ENCODE measurements at places on chromosomes 1 and 21.
A peak's percentile ranks its signal among the peaks of the same experiment; 100 is the strongest.

- peak; percentile 63 for DNase-seq
Measured at GRCh38 chr21:44927587-44928461, 7.1 kb upstream of the ITGB2 start.

DNA sequence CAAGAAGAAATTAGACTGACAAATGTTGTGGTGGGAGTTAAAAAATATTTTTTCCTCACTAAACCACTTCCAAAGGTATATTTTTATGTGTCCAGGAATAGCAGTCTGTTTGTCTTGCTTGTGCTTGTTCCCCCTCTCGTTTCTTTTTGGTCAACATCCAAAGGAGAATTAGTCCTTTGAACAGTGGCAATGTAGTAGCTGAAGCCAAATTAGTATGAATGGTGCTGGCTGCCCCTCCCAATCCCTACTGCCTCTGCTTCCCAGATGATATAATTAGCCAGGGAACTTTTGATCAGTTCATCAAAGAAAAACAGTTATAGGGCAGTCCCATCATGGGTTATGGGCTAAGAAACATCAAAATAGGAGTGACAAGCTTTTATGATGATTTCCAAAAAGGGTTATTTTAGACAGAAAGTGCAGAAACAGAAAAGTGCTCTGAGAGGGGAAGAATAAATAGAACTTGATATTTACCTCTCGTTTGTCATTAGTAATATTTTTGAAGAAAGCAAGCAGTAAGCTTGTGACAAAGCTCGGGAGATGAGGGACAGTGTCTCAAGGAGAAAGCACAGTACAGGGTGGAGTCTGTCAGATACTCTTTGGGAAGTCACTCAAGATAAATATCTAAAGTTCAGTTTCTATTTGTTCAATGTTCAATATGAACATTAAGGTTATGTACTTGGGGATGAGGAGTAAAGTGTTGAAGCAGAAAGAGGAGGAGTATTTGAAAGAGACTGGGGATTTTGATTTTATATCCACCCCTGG lies 239.1 kb downstream of the HLX start:
- DNase-seq, result no peak

- no peak for DNase-seq
Measured at GRCh38 chr21:33244779-33245105, 15.0 kb downstream of the IFNAR2 start.

DNA sequence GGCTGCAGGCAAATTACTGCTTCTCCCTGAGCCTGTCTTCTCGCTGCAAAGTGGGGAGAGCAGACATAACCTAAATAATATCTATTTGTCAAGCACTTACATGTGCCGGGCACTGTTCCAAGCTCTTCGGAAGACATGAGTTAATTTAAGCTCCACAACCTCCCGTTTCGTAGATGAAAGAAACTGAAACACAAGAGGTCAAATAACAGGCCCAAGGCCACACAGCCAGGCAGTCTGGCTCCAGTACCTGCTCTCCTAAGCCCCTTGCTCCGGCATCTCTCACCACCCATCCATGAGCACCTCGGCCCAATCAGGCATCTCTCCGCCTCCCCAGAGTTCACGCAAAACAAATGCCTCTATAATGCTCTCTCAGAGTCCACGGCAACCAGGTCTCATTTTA lies 65.4 kb downstream of the TAS1R2 start:
- DNase-seq, result no peak

- DNase-seq, result no peak
Measured at GRCh38 chr1:178353524-178353923, 143.2 kb downstream of the CLEC20A start.

DNA sequence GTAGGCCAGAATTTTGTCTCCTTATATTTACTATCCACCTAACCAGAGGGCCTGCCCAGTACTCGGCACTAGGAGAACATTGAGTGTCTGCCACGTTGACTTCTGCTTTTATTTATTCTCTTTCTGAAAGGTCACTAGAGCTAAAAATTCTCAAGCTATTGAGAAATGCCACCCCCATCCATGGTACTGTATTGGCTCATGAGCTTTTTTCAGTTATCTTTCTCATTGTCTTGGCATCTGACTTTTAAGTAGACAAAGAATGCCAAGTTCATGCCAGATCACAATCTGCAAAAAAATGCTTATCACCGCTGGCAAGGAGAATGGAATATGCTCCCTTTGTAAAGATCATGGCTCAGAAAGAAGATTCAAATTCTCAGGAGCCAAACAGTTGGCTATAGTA lies 49.8 kb upstream of the MROH9 start:
- no peak for DNase-seq

GRCh38 chr1:198656500-198656932 lies 17.7 kb downstream of the PTPRC start:
- DNase-seq, result no peak

DNA sequence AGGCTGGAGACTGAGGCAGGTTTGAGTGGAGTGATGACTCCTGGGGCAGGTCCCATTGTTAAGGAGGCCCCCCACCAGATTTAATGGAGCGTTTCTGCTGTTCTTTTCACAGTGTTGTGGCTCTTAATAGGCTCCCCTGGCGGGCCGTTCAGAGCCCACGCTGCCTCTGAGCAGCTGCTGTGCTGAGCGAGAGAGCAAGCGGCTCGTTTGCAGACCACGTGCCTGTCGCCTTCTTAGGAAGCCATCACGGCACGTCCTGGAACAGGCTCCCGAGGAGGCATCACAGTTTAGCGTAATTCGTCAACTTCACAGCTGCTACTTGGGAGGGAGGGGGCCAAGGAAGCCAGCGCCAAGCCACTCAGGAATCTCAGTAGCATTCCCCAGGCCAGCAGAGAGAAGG lies 70.5 kb upstream of the CTTNBP2NL start:
- no peak for DNase-seq

GRCh38 chr1:48414264-48414663 lies 57.7 kb downstream of the SPATA6 start:
- no peak for DNase-seq

GRCh38 chr1:27577504-27578188 lies 26.3 kb downstream of the AHDC1 start:
- DNase-seq, result no peak

GRCh38 chr1:66251546-66251945 lies 282.4 kb upstream of the SGIP1 start:
- no peak for DNase-seq

- DNase-seq, result no peak
Measured at GRCh38 chr1:71738910-71739309, 543.4 kb downstream of the NEGR1 start.

DNA sequence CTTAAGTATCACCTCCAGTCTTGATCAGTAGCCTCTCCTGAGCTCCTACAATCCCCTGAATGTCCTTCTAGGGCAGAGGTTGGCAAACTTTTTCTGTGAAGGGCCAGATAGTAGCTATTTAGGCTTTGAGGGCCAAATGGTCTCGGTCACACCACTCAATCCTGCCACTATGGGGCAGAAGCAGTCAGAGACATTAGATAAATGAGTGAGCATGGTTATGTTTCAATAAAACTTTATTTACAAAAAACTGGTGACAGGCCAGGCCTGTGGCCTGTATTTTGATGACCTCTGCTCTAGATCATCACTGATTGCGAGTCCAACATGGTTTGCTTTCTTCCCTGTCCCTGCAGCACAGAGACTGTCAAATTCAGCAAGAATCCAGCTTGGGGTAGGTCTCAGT lies 36.3 kb downstream of the LRP8 start:
- no peak for DNase-seq

DNA sequence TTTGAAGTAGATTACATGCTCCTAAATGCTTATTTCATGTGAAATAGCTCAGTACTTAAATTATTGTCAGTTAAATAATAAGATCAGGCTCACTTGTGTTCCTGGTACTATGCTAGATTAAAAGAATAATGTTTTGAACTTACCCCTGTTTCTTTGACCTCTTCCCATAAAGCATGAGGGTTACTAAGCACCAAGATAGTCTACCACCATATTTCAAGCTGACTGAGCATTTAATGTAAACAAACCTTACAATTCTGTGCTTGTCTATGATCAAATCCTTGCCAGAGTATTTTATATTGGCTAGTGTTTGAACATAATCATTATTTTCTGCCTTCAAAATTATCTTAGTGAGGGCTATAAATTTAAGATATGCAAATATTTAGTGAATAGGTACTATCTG lies 98.1 kb downstream of the LHX9 start:
- DNase-seq, result no peak

DNA sequence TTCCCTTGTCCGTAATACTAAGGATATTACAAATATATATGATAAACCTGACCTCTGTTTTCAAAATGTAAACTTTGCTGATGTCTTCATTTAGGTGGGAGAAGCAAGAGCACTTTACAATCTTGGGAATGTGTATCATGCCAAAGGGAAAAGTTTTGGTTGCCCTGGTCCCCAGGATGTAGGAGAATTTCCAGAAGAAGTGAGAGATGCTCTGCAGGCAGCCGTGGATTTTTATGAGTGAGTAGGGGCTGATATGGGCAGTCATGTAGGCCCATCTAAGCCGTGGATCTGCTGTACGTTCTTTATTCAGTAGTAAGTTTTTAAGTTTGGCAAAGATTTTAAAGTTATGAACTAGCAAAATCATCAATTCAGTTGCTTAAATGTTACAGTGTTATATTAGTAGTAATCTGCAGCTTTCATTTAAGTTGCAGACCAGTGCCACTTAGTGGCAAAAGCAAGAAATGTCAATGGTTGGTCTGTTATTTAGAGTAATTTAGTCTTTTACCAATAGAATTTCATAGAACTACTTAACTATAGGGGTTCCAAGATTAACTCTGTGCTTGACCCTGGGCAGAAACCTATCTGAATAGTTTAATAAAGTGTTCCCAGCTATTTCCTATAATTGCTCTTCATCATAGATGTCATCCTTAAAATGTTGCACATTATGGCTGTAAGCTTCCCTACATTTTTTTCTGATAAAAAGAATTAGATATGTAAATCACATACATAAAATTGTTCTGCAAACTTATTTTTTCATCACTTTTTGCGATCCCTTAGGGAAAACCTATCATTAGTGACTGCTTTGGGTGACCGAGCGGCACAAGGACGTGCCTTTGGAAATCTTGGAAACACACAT lies 21.3 kb downstream of the GPSM2 start:
- DNase-seq, result no peak

DNA sequence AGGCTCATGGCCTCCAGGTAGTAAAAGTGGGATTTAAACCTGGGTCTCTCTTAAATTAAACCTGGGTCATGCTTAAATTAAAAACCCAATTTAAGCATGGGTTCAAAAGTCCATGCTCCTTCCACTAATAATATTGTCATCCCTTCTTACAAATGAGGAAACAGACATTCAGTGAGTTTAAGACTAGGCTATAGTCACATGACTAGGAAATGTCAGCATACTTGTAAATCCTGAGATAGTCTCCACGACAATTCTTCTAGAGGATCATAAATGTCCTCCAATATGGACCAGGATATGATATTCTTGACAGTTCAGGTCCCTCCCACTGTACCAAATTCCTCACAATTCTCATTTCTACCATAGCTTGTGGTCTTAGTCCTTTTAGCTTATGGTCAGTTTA lies 10.5 kb upstream of the IGFN1 start:
- DNase-seq, result no peak

DNA sequence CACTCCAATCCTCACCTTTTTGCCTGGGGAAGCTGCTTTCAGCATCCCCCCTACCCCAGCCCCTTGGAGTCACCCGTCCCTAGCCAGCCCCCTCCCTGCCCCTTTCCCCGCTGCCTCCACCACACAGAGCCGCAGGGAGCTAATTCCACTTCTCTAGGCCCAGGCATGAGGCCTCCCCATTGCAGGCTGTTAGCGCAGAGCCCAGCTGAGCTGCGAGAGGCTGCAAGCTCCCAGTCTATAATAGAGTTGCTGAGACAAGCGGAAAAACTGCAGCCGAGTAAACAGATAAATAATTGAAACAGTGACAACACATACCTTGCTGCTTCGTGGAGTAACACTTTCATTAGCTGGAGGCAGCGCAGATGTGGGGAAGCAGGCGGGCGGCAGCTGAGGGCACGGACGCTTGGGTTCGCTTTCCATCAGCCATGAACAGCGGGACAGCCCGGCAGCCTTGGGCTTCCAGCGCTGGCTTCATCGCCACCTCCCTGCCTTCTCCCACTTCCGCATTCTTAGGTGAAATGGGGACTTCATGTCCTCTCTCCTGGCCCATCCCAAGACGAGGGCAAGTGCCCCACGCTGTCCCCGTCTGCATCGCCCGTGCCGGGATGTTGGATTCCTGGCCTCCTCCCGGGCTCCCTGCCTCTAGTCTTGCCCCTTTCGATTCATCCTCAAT lies 183.3 kb downstream of the IGSF21 start:
- no peak for DNase-seq

GRCh38 chr1:6026095-6026809 lies 19.4 kb upstream of the KCNAB2 start:
- peak; percentile 93 for DNase-seq

- no peak for DNase-seq
Measured at GRCh38 chr1:68120136-68120791, 69.8 kb upstream of the DIRAS3 start.

DNA sequence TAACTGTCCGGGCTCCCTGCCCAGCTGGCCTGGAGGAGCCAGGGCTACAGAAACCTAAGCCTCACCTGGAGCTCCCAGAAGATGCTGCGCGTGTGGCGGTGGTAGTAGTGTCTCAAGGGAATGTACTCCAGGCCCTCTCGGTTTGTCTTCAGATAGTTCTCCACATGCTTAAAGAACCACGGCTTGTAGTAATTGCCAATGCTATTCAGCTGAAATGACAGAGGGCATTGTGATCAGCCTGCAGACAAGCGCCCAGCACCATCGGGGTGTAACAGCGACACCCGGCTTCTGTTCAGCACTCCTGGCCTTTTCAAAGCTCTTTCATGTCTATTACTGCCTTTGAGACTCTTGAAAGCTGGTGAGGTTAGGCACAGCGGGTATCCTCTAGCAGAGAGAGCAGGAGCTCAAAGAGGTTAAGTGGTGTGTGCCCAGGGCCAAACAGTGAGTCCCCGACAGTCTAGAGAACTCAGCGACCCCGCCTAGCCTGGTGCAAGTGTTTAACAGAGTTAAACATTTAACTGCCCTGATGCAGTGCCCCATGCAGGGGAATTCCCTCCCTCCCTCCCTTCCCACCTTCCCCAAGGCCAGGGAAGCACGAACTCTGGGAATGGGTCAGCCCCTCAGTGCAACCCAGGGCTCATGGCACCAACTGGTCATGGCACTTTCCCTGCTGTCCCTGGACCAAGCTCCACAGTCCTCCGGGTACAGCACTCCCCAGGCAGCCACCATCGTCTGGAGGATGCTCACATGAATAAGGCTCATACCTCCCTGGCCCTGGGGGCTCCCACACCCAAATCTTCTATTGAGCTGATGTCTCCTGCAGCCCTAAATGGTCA lies 21.5 kb downstream of the DHCR24 start:
- DNase-seq, result no peak

DNA sequence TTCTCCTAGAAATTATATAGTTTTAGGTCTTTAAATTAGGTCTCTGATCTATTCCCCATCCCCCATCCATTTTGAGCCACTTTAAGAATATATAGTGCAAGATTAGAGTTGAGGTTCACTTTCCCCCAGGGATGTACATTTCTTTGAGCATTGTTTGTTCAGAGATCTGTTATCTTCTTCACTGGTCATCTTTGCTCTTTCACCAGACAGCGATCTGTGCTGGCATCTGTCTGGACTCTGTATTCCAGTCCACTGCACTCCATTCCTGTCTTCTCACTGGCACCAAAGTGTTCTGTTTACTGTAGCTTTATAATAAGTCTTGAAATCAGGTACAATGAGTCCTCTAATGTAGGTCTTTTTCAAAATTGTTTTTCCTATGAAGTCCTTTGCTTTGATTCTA lies 112.5 kb downstream of the PCBP3 start:
- no peak for DNase-seq

GRCh38 chr1:201850053-201850397 lies 21.1 kb downstream of the IPO9 start:
- DNase-seq, result no peak

GRCh38 chr1:40338745-40339419 lies 21.8 kb upstream of the COL9A2 start:
- DNase-seq, result peak; percentile 92

GRCh38 chr1:199756066-199756465 lies 271.4 kb upstream of the NR5A2 start:
- no peak for DNase-seq
